ENCODE measurements at places on chromosomes 2 and 18.

DNA sequence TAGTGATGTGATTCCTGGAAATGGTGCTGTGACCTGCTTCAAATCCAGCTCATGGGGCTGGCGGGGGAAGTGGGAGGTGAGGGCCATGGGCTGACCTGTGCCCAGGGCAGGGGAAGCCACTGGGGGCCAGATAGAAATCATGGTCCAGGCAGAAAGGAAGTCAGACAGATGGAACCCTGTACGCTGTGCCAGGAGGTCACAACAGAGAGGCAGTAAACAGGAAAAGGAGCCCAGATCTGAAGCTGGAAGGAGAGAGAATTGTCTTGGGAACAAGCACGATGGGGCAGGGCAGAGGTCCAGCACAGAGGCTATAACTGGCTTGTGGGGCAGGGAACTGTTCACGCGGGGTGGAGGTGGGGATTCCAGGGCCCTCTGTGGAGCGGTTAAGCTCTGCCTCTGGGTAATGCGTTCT lies 76.0 kb downstream of the RNF144A start:
- DNase-seq, result no peak

DNA sequence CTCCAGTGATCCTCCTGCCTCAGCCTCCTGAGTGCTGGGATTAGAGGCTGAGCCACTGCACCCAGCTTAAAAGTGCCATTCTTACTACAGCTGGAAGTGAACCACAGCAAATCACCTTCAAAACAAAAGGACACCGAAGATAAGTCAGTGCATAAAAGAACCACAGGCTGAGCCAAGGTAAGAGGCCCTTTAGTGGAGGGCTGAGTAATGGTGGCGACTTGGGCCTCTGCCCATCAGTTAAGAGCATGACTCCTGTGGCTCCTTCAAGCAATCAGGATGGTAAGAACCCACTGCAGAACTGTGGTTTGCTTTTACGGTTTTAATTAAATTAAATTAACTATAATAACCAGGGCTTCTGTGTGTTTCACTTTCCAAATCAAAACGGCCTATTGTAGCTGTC lies 75.1 kb downstream of the CTAGE1 start:
- no peak for DNase-seq

DNA sequence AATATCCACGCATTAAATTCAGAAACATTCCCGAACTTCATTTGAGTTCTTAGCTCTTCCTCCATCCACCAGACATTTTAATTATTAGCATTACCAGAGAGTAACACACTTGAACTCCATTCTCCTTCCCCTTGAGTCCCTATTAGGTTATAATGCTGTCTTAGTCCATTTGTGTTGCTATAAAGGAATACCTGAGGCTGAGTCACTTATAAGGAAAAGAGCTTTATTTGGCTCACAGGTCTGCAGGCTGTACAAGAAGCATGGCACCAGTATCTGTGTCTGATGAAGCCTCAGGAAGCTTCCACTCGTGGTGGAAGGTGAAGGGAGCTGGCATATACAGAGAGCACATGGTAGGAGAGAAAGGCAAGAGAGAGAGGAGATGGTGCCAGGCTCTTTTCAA lies 25.4 kb downstream of the TBC1D8 start:
- no peak for DNase-seq

- DNase-seq, result no peak
These were observed 175.9 kb downstream of the SH3RF3 start for GRCh38 chr2:109304731-109305470.

DNA sequence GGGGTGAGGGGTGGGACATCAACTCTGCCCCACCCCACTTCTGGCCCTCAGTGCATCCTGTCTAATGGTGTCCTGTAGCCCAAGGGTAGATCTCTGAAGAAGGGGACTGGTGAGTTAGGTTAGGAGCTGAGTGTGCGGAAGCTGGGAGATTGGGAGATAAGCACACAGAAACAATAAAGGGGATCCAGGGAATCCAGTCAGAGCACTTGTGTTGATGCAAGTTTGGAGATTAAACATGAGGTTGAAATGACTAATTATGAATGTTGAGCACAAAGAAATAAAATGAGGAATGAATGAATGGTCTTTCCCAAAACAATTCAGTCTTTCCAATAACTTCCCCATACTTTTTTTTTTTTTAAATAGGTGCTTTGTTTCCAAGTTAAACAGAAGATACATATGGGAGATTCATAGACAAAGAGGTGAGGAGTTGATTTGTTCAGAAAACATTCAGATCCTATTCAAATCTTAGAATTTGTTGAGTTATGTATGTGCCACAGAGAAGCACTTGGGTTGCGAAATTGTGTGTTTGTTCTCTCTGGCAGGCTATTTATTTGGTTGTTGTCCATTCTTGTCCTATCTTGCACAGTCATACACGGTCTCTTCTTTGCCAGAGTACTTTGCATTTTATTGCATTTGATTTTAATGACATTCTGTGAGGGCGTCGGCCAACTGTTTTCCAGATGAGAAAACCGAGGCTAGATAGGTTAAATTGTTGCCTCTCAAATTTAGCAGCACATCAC lies 31.6 kb upstream of the NABP1 start:
- no peak for DNase-seq

DNA sequence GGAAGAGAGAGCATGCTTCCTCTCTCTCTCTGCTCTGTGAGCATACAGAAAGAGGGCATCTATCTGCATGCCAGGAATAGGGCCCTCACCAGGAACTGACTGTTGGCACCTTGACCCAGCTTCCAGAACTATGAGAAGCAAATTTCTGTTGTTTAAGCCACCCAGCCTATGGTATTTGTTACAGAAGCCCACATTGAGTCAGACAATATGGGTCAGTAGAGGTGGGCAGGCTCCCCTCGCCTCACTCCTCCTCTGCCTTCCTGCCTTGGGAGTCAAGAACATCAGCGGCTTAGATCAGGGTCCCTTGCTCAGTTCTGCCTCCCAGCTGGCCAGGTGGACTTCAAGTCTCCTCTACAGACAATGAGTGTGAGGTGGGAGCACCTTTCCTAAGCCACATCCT lies 92.3 kb downstream of the COPS8 start:
- no peak for DNase-seq

DNA sequence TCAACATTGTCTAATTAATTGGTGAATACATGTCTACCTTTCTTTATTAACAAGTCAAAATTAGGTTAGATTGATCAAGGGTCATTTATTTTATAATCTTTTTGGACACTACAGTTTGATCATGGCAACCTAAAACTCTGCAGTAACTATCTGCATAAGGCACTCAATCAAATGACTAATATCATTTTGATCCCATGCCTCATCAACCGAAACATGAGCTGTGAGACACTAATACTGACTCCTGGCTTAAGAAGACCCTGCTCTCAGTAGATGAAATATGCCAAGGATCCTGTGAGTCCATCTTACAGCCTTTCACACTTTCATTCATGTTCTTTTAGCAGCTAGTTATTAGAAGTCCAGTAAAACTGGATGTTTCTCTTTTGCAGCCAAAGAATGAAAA lies 169.4 kb upstream of the CAVIN2 start:
- DNase-seq, result no peak

DNA sequence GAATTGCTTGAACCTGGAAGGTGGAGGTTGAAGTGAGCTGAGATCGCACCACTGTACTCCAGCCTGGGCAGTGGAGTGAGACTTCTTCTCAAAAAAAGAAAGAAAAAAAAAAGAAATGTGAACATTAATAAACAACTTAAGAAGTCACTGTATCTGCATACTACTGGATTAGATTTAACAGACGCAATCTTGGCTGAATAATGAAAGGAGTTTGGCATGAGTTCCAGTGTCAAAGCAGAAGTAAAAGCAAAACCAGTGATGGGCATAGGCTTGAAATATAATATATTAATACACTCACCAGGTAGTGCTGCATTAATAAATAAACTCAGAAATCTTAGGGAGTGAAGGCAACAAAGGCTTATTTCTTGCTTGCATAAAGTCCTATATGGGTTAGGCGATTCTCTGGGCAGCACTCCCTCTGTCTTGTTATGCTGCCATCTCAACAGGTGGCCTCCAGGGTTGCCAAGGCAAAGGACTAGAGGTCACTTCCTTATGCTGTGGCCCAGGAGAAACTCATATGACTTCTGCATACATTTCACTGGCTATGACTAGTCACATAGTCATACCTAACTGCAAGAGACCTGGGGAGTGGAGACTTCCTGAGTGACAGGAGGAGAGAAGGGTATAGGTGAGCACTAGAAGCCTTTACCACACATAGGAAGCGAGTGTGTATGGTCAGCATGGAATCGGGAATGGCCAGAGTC lies 296.2 kb upstream of the SPRED2 start:
- DNase-seq, result no peak

GRCh38 chr2:154455166-154455565 lies 243.3 kb upstream of the KCNJ3 start:
- no peak for DNase-seq

DNA sequence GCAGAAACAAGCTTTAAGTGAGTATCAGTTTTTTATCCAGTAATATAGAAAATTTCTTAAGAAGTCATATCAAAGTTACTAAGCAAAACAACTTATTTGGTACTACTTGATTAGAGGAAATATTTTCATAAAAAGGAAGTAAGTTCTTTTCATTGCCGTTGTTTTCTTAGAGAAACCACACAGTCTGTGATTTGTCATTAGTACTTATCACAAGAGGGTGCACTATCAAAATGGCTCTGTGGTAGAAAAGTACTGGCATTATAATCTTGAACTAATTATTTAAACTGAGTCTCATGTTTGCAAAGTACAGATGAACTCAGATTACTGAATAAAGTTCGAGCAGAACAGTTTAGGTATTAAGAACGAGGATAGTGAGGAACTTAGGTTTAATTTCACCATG lies 93.4 kb downstream of the IKZF2 start:
- no peak for DNase-seq

GRCh38 chr2:218027426-218028188 lies 24.8 kb upstream of the TNS1 start:
- DNase-seq, result no peak

DNA sequence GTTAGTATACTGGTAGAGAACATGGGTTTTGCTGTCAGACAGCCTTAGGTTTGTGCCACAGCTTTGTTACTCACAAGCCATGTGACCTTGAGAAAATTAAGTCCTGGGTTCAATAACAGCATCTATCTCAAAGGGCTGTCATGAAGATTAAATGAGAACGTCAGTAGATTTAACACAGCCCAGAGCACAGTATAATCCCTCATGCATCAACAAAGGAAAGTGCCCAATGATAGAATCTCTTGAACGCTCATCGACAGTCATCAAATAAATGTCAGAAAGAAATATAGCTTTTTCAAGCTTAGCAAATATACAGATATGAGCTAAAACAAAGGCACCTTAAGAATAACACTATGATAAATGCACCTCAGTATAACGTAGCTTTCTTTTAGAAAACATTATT lies 22.3 kb downstream of the CUL3 start:
- no peak for DNase-seq

GRCh38 chr2:150137338-150138069 lies 350.0 kb downstream of the RND3 start:
- no peak for DNase-seq
